ENCODE measurements at places on chromosomes 4 and X.

GRCh38 chrX:118807151-118808017, 16.2 kb upstream of the ZCCHC12 start:
- DNase-seq = no peak

DNA sequence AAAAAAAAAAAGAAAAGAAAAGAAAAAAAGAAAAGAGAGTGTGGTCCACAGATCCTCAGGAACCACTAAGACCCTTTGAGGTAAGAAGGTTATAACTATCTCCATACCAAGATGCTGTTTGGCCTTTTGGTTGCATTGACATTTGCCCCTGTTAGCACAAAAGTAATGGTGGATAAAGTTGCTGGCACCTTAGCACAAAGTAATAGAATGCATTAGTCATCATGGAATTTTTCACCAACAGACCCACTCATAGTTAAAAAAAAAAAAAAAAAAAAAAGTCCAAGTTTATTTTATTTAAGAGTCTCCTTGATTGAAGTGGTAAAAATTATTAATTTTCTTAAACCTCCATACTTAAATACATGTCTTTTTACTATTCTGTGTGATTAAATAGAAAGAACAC, 78.4 kb upstream of the RBPJ start:
- DNase-seq = peak; percentile 13

GRCh38 chrX:33307911-33308354, 96.6 kb upstream of the DMD start:
- DNase-seq = peak; percentile 39

GRCh38 chr4:38149997-38150671, 189.9 kb downstream of the PTTG2 start:
- no peak for DNase-seq

DNA sequence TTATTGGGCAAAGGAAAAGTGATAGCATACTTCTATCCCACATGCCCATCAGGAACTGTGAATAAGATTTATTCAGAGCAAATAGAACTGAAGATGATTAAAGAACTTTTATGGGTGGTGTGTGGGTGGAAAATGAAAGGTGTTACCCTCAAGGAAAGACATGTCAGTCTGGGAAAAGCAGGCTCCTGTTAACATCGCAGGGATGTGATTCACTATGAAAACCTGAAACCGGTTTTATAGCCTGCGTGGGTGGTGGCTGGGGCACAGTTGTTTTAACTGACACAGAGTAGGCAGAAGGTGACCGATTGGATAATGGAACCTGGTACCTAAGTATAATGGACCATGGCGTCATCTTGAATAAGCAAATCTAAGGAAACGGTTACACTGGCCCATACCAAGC, 61.3 kb upstream of the CASK start:
- peak; percentile 56 for DNase-seq
